ENCODE measurements at places on chromosomes 16 and 17. TPM values are rescaled to one million over a fixed set of nuclear protein-coding genes. Genes with fewer than 3 reads are reported as not detected.

The ELMO3 gene
- 0.16 TPM for total RNA-seq

GRCh38 chr17:66814026-66814425 lies 20.9 kb upstream of the CACNG5 start:
- DNase-seq: no peak

DNA sequence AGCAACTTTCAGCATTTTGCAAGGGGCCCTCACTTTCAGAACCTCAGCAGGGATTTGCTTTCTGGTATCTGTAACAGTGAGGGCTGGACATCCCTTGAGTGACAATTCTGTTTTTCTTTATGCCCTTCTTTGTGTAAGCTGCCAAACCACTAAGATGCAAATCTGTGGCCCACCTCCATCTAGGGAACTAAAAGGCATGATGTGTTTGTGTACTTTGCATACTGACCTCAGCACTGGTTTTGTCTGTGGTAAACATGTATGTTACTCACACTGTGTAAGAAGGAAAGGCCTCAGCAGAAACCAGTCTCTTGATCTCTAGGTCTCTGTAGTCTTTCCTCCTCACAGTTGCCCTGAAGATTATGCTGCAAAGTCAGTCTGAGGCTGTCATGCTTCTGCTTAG lies 396.6 kb upstream of the DYNLRB2 start:
- no peak for DNase-seq

The ERBB2 gene
- total RNA-seq: 10.1 TPM

The CLEC18B gene
- total RNA-seq: 1.1 TPM
